ENCODE measurements at places on chromosomes 12 and 14.

GRCh38 chr14:68788996-68789820, 3.7 kb downstream of the ZFP36L1 start:
- DNase-seq, result peak; percentile 72

DNA sequence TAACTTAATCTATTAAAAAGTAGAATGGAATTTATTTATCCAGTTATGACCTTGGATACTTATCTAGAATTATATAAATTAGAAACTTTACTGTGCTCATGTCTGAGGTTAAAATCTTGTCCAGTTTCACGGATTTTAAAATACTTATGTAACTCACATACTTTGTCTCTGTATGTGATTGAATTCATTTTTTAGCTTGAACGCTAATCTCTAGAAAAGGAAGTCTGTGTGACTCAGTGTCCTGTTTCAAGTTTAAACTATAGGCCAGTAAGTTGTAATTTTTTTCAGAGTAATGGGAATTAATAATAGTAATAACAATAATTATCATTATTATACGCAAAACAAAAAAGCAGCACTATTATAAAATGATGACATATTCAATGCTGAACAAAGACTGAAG, 168.6 kb downstream of the CPNE8 start:
- no peak for DNase-seq

GRCh38 chr12:96526110-96526509, 36.7 kb downstream of the CFAP54 start:
- no peak for DNase-seq

GRCh38 chr14:71454513-71455332, 477.5 kb upstream of the RGS6 start:
- DNase-seq, result no peak
